NCI-H187 treated with DMSO at 0.1 percent for 48 hours (cell line): ENCODE measurements at places on chromosomes 16 and 17.

DNA sequence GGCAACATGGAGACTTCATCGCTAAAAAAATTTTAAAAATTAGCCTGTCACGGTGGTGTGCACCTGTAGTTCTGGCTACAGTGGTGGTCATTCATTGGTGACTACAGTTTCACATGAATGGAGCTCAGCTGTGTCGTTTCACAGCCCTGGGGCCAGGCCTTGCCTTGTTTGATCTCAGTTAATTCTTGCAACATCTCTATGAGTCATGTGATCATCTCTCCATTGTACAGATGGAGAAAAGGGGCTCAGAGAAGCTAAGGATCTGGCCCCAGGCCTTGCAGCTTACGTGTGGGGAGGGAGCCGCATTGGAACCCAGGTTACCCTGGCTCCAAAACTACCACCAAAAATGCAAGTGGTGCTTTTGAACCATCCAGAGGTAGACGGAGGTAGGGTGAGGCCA, 49.4 kb downstream of the GDE1 start:
- no peak for DNase-seq

DNA sequence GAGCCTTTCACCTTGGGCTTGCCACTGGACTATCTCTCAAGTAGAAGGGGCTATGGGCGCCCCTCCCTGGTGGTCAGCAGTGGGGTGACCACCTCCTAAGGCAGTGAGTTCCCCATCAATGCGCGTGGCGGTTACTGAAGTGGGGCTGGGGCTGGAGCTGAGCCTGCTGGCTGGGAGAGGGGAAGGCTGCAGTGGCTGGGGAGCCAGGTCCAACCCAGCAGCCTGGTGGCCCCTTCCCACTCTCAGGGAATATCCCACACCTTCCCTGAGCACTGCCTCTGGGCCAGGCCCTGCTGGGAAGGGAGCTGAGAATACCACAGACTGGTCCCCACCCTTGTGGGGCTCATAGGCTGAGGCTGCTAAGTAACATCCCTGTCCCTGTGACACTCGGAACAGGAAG, 19.8 kb upstream of the MPRIP start:
- DNase-seq, result no peak

- no peak for DNase-seq
Observed at GRCh38 chr17:2909175-2909845, 113.1 kb downstream of the RAP1GAP2 start.

DNA sequence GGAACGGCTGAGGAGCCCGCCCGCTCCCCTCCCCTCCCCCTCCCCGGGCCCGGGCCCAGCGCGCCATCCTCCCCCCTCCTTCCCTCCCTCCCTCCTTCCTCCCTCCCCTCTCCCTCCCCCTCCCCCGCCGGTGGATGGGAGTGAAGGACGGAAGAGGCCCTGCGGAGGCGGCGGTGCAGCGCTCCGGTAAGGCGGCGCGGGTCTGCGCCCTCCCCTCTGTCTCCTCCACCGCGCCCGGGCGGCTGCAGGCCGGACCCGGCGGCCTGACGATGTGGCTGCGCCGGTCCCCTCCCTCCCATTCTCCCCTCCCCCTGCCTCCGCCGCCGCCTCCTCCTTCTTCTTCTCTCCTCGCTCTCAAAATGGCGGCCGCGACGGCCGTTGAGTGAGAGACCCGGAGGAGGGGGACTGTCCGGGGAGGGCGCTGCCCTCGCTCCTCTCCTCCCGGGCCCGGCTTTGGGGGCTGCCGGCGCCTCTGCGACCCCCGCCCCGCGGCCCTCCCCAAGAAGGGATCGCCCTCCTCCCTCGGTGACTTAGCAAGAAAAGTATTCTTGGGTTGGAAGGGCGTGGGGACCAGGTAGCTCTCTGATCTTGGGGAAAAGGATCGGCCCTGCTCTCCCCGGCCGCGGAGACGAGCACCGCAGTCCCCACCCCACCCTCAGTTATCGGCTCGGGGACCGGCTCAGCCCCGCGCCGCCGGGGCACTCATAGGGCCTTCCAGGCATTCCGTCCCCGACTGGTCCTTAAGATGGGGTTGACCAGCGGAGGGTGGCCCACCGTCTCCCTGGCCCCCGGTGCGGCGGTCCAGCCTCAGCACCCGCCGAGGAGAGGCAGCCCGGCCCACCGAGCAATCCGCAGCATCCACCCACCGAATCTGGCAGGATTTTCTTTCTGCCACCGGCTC, 617 bp downstream of the PAFAH1B1 start:
- DNase-seq, result no peak

GRCh38 chr16:67176662-67177061, 6.3 kb downstream of the NOL3 start:
- no peak for DNase-seq

GRCh38 chr17:76446449-76447231, 6.3 kb downstream of the UBE2O start:
- DNase-seq, result no peak

DNA sequence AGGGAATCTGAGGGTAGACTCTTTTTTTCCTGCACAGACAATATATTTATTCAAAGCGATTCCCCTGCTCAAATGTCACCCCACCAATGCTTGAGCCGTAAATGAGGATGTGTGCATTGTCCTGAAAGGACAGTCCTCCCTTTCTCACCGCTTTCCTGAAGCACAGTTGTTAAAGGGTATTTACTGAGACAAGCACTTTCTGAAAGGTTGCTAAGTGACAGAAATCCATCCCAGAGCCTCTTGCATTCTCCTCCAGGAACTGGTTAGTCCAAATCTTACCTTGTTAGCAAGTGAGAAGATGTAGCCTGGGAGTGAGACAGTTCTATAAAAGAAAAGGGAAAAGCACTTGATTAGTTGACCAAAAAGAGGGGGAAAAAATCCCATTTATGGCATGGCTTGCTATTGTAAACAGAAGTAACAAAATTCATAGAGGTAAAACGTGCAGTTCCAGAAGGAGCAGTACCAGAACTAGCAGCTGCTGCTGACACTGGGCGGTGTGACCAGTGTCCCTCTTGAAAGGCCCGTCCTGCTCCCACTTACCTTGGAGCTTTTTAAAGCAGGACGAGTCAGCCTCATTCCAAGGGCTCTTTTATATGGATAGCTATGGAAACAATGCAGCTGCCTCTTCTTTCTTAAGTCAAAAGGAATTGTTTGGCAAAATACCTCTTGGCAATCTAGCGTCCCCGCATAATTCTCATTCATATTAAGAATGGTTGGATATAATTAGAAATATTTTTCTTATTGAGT, at the start of gene MYH2:
TSS of gene MYH2 (minus strand) at position 563 of the 747 bp plus-strand sequence. CDS start 1,738 bp downstream, outside the sequence.
- no peak for DNase-seq

DNA sequence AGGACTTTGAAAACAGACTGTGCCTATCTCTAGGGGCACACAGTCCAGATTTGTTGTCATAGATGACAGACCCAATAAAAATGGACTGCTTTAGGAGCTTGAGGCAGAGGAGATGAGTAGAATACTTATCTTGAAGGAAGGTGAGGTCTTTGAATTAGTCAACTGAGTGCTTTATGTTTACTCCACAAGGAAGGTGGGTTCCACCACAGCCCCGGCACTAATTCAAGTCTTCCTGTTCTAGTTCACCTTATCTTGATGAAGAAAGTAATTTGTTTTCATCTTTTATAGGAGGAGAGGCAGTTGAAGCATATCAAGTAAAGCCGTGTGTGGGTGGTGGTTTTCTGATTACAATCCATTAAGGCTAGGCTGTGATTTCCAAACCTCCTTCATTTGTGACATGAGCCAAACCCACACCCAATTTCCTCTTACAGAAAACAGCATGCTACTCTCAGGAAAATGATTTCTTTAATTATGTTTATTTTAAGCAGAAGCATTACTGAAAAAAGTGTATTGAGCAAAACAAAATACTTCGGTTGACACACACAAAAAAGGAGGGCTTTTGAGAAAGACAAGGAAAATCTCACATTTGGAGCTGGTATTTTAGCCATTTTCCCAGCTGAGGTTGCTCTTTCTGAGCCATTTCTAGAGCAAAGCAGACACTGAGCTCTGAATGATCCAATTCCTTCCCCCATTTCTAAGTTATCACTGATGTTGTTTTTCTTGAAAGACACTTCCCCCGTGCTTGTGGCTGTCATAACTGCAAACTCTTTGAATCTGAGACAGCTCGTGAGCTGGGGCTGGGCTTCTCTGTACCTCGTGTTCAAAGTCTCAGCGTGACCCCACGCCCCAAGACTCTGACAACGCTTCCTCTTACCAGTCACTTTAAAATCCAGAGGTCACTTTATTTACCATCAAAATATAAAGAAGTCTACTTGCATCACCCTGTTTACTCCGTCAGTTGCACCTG, 35.4 kb downstream of the CDRT15 start:
- DNase-seq, result no peak

- DNase-seq, result no peak
Observed at GRCh38 chr17:63358111-63358839, 87.8 kb downstream of the CYB561 start.

DNA sequence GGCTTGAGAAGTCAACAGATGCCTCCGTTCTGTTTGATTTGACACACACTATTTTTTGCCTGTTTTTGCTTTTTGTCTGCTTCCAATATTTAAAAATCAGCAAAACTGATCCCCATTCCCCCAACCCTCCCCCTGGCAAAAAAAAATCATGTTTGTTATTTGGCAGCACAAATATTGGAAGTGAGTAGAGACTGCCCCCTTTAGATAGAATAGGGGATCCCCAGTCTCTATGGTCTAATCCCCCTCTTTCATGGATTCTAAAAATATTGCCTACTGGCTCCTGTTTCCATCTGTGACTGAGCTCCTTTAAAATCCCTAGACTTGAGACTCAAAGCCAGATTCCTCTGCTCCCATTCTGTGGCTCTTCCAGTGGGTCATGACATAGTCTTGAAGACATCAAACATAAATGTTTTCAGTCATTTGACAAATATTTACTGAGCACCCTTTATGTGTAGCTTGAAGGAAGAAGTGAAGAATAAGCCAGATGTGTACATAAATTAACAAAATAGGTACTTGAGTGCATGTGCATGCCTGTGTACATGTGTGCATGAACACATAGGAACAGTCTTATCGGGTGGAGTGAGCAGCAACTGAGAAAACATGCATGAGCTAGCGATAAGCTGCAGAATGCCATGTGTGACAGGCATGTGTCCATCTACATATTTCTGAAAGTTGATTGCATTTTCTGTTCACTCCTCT, 101.2 kb downstream of the SALL1 start:
- no peak for DNase-seq

- no peak for DNase-seq
Observed at GRCh38 chr16:85112364-85112763, at the start of gene CIBAR2. TSS of gene CIBAR2 (minus strand) at chr16:85112472. CDS start at chr16:85112352, 120 bp downstream.

- DNase-seq, result no peak
Observed at GRCh38 chr16:85261657-85262557, 149.6 kb upstream of the CIBAR2 start.

DNA sequence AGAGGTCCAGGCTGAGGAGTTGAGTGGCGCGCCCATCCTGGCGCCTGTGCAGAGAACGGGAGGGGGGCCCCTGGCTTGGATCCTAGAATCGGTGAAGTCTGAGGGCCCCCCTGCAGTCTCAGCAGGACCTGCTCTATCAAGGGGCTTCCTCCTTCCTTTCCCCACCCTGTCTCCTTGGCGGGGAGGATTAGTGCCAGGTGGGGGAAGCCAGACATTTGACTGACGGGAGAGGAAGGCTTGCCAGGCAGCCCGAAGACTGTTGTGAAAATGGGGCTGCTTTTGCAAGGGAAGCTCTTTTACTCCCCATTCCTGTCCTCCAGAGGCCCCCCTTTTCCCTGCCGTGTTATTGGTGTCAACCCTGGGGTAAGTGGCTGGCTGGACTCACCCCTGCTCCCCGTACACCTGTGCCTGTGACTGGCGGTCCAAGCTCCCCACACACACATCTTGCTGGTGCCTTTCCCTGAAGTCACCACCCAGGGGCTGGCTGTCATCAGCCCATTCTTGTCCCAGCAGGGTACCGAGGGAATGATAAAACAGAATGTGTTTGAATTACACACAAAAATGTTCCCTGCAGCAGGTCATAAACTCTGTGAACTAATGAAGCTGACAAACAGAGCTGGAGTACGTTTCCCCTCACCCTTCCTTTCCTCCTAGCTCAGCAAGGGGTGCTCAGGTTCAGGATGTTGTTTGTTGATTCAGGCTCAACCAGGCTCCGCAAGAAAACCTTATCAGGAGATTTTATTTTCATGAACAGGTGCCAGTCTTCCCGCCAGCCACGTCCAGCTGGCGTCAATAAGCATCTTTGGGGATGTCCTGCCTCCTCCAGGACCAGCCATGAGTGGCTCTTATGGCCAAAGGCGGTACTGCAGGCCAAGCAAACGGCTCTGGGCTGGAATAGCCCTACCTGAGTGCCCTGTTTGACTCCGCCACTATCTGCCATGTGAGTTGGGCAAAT, 4.4 kb upstream of the ARMC7 start:
- DNase-seq, result peak; percentile 29

- no peak for DNase-seq
Observed at GRCh38 chr17:82989881-82990280, 89.5 kb upstream of the METRNL start.

- no peak for DNase-seq
Observed at GRCh38 chr17:16460796-16461605, 31.0 kb downstream of the LRRC75A start.

GRCh38 chr17:74704544-74704943, 8.2 kb downstream of the CD300LF start:
- DNase-seq, result no peak

DNA sequence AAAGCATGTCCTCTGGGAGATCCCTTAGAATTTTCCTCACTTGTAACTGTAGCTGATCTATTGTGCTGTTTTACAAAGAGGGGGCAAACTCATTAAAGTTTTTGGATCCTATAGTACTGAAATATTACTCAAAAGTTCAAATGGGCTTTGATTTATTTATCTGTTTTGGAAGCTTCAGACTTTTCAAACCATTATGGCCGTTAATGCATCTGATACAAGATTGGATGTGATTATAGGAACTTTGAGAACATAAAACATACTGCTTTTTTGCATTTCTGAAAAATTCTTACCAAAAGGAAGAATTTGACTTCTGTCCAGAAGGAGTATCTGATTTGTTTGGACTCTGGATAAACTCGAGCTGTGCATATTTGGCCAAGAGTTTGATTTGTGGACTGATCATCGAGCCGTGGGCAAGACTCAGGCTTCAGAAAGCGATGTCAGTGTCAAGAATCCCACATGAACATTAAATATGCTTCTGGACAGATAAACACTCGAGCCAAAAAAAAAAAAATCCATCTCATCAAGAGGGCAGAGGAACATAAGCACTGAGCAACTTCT, 8.2 kb upstream of the MARCHF10 start:
- DNase-seq, result no peak

GRCh38 chr16:12584488-12585233, 219.0 kb downstream of the CPPED1 start:
- no peak for DNase-seq

DNA sequence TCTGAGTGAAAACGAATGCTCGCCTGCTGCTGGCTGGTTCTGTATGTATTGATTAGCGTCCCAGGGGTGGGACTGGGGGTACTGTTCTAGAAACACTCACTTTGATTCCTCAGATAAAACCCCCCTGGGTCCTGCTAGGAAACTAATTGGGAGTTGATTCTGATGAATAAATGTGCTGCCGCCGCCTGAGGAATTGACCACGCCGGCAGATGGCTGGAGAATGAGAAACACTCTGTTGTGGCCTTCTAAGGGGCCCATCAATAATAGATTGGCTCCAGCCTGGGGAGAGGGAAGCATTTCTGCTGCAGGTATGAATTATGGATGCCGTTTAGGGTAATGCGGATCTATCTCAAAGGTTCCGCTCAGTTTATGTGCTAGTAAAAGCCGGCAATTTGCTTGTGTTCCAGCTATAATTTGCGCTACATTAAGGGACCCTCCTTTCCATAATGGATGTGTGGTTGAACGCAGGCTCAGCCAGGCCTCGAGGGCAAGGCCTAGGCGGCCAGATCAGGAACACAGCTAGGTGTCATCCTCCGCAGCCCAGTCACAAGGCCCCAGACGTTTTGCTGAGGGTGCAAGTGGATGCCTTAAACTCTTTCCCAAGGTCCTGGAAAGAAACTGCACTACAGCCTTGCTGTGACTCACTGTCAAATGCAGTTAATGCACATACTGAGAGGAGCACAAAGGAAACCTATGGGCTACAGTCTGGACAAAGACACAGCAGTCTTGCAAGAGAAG, 132.2 kb upstream of the HS3ST2 start:
- no peak for DNase-seq
